Caco-2 (cell line): ENCODE measurements at places on chromosomes 12 and 14.

DNA sequence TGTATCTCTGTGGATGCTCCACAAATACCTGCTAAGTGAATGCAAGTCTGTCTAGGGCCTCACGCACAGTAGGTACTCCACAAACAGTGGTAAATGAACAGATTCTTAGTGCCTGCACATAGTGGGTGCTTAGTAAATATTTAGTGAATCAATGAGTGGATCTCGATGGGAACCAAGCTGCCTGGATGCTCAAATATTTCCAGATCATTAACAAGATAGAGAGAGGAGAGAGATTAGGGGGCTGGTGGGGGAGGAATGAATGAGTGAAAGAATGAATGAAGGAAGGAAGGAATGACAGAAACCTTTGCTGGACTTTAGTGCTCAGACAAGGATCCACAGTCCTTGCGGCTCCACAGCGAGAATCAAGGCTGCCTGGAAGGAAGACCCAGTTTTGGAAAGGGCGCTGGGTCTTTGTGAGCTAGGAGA is 118.2 kb downstream of the SCARB1 start:
- DNase-seq: no peak

GRCh38 chr12:23556661-23557060 is 392.8 kb downstream of the SOX5 start:
- DNase-seq: no peak

GRCh38 chr12:94704452-94705306 is 54.3 kb upstream of the TMCC3 start:
- no peak for DNase-seq

DNA sequence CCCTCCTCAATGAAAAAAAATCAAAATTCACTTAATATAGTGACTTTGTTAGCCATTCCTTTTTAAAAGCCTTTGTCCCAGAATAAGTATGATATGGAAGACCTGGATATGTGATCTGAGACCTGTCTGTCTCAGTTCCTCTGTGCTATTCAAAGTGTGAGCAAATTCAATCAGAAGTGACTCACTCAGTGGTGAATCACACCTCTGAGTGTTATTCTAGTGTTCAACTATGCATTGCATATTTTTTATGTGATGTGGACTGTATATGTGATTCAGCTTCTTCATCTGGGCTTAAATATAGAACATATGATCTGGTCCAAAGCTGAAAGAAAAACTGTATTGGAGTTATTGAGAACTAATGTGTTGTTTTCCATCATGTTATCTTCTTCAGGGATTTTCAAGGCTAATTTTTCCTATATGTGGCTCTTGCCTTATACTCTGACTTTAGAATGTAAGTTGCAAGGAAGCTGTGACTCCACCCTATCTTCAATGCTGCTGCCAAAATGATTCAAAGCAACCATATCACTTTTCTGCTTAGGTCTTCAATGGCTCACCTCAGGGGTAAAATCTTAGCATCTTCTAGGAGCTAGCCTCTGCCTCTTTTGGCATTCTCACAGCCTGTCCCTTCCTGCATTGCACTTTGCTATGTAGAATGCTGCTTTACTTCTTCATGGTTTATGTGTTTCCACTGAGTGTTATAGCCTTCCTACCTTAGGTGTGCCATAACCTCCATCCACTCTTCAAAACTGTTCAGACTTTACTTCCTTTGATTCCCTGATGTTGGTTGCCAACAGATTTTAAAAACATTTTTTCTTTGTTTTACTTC is 169.8 kb downstream of the OTOGL start:
- DNase-seq: no peak

- no peak for DNase-seq
These were observed 6.0 kb downstream of the CCDC85C start for GRCh38 chr14:99597911-99598600.

GRCh38 chr14:68546839-68547238 is 246.0 kb downstream of the ZFP36L1 start:
- DNase-seq: no peak

- DNase-seq: no peak
These were observed 110.0 kb downstream of the FOXG1 start for GRCh38 chr14:28876572-28876945.

GRCh38 chr12:25744313-25744712 is 191.2 kb upstream of the LMNTD1 start:
- no peak for DNase-seq

DNA sequence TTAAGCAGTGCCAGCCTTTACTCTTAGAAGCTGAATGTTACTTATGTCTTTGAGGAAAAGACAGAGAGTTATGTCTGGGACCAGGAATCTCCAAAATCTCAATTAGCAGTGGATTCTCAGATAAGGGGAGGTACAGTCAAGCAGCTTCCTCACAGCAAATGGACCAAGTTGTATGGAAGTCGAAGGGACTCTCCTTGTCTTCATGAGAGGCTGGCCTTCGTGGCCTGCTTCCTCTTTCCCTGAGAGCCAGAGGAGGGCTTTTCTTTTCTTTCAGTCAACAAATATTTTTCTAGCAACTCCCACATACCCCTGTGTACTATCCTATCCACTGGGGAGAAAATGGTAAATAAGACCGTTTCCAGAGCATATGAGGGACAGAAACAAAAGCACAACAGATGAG is 6.6 kb upstream of the WNT5B start:
- no peak for DNase-seq

DNA sequence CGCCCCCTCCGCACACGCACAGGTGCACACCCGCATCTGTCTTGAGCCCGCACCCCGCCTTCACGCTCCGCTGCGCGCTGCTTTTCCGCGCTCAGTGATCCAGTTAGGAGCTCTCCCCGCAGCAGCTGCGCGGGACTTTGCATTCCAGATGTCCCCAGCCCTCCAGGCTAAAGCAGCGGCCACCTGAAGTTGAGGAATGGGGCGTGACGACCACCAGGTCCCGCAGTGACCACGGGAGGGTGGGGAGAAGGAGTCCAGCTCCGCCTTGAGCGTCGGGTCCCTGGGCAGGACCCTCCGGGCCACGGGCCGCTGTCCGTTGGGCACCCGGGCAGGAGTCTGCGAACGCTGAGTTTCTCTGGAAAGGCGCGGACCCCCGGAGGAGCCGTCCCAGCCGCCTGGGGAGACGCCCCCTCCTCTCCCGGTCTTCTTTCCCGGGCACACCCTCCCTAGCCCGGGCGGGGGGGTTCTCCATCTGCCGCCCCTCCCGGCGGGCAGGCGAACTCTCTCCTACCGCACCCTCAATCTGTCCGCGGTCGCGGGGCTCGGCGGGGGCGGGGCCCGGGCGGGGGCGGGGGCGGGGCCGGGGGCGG is 334 bp upstream of the TMEM132C start:
- no peak for DNase-seq

- DNase-seq: no peak
These were observed 456.9 kb upstream of the MGAT4C start for GRCh38 chr12:86713121-86713520.

GRCh38 chr12:78149459-78149858 is 318.8 kb downstream of the NAV3 start:
- no peak for DNase-seq

DNA sequence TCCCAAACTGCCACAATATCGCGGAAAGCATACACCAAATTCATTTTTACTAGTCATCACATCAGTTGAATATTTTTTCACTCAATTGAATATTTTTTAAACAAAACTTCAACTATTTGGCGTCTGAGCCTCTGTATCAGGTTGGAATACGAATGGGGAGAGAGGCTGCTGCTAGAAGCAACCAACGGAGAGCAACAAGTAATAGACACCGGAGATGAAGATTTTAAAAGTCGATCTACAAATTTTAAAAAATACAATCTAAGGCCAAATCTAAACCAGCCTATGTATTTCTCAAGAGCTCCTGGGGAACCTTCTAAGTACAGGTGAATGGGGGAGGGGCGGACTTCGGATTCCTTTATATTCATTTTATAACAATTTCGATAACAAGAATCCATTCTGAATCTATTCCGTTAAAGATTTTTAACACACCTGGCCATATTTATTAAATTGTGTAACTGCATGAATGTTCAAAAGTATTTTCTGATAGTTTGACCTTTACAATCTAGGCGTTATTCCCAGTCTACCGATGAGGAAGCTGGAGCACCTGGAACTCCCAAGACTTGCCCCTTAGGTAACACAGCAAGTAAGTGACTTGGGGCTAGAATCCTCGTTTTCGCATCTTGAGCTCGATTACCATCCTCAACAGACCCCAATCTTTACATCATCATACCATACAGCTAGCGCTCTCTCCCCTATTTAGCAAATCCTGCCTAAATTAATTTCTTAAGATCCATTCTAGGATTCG is 1.2 kb downstream of the GNPNAT1 start:
- DNase-seq: no peak

DNA sequence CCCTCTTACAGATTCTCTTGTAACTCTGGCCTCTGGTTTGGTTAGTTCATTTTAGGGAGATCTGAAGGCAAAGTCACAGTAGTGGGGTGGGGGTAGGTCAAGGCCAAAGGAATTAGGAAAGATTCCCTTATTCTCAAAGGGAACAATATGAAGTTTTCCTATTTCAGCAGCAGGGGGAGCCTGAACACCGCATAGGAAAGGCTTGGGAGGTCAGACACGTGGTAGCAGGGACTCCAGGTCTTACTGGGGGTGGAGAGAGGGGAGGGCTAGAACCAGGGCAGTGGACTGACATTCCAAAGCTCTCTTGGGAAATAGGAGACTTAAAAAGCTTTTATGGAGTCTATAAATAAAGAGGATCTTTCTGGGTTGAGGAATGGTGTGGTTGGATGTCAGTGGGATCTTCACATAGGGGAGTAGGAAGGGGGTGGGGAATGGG is 1.3 kb downstream of the ZC3H10 start:
- DNase-seq: peak; percentile 93

DNA sequence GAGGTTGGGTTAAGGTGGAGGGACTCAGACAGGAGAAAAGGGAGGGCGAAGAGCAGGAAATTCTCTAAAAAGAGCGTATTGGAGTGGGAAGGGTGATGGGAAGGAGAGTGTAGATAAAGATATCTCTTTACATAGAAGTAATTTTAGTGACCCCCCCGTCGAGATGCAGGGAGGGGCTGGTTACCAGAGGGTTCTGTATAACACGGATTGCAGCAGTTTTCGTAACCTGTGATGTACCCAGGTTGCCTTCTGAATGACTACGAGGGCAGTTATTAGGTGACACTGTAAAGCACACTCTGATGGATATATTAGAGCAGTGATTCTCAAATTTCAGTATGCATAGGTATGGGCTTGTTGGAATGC is 443 bp downstream of the DNAL1 start:
- DNase-seq: no peak

GRCh38 chr12:8779281-8779680 is 43.1 kb upstream of the A2ML1 start:
- DNase-seq: no peak
